Adipocyte (in vitro differentiated cells): ENCODE measurements at places on chromosomes 12 and 14.

DNA sequence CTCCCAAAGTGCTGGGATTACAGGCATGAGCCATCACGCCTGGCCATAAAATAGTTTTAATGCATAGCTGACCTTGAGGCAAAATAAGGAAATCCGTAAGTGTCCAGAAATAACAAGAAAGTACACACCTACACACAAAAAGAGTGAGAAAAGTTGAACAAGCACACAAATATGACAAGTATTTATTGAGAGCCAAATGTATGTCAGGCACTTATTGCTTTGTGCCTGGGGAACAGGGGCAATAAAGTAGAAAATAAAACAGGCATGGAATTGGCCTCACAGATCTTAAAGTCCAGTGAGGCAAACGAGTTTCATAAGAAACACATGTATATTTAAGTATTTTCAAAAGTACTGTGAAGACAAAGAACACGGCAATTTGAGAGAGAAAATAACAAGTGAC lies 103.7 kb downstream of the ERGIC2 start:
- peak; percentile 2 for DNase-seq

DNA sequence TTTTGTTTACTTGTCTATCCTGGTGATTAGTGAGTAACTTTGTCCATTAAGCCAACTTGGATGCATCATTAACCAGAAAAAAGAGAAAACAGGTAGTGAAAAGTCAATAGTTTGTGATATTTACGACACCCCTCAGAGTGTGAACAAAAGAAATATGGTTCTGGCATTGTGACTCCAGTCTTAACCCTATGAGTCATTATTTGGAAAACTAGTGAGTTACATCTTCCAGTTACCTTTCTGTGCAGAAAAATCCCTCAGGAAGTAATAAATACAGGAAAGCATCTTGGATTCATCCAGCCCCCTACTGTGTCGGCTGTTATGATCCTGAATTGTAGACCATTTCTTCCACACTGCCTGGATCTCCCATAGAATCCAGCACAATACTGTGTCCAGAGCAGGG lies 379.1 kb downstream of the GALC start:
- DNase-seq, result no peak

GRCh38 chr12:54432815-54433164 lies 13.7 kb upstream of the ITGA5 start:
- no peak for DNase-seq

GRCh38 chr14:35849122-35849521 lies 23.0 kb downstream of the BRMS1L start:
- no peak for DNase-seq

- no peak for DNase-seq
These were observed 2.4 kb downstream of the NR4A1 start for GRCh38 chr12:52053536-52054209.

GRCh38 chr14:100371773-100372172 lies 48.6 kb downstream of the SLC25A47 start:
- no peak for DNase-seq

- no peak for DNase-seq
These were observed 175.3 kb downstream of the PHLDA1 start for GRCh38 chr12:75856235-75856634.

DNA sequence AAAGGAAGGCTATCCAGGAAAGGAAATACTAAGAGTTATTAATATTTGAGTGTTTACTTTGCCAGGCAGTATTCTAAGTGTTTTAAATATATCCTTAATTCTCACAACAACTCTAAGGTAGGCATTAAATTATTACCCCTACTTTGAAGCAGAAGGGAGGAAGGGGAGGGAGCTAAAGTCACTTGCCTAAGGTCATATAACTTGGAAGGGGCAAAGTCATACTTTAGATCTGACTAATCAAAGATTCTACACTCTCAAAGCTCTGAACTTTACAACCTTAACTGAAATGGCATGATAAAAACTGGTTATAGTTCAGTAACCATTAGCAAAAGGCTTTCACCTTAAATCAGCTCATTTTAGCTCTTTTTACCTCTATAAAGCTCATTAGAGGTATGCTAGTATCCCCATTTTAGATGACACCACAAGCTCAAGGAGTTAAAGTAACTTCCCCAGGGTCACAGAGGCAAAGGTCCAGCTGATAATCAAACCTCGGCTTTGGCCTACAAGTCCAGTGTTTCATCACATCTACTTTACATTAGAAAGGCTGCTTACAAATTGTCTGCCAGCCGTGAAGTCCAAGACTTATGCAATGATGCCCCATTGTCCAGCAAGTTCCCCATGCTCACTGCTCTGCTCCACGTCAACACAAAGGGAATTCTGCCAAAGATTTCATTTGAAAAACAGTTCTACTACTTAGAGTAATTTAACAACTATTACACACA lies 223.9 kb downstream of the MED13L start:
- DNase-seq, result peak; percentile 70

GRCh38 chr14:26598081-26598671 lies 343 bp upstream of the NOVA1 start:
- DNase-seq, result peak; percentile 93

DNA sequence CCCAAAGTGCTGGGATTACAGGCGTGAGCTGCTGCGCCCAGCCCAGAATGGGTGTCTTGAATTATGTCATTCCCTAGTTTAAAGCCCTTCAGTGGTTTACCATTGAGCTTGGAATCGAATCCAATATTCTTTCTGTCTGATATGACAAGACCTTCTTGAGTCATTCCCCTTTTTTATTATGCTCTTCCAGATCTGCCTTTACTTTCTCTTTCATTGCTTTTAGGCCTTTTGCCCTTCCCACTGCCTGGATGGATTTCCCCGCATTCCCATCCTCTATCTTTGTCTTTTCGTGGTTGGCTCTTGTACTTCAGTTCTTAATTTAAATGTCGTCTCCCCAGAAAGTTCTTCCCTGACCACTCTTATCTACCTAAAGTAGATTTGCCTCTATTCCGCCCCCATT lies 1.6 kb downstream of the TRAFD1 start:
- no peak for DNase-seq

- peak; percentile 1 for DNase-seq
These were observed 34.2 kb upstream of the OTX2 start for GRCh38 chr14:56844406-56845002.

- no peak for DNase-seq
These were observed 127.3 kb downstream of the SCARB1 start for GRCh38 chr12:124736115-124737039.

DNA sequence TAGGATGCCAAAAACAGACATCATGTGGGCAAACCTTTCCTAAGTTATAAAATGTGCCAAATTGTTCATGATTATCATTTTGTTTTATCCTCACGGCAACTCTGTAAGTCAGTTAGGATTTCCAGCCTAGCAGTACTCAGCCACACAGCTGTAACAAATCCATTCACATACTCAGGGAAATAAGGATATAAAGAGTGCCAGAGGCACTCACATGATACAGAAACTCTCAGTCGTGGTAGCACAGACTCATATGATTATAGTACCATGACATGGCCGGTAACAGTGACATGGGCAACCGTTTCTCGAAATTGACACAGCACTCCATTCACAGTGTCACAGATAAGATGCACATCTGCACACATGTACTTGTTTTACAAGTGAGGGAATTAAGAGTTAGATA lies 344.2 kb downstream of the LRIG3 start:
- DNase-seq, result no peak

DNA sequence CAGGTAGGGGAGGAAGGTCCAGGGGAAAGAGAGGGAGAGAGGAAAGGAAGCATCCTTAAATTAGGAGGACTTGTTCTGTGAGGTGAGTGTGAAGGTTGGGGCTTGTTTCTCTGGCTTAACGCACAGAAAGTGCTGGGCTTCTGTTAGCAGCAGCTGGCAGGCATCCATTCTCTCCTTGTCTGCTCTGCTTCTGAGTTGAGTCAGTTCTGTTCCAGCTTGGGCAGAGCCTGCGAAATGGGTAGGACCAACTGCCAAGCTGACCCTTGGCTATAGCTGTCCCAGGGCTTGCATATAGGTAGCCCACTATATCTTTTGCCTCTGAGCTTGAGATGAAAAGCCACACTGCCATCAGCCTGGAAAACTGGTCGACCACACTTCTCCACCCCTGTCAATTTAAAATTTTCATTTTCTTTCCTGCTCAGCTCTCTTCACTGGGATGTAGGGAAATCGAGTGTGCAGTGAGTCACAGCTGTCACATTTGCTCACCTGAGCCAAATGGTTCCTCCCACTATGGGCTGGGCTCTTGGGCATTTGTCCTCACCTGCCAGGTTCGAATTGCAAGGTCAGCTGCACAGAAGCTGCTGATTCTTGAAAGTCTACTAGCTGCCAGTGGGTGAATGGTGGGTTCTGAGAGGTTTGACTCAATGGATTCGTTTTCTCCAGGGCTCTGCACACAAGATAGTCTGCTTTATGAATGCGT lies 256.4 kb upstream of the PWP1 start:
- no peak for DNase-seq

- no peak for DNase-seq
These were observed 532.2 kb upstream of the MIS18BP1 start for GRCh38 chr14:45785240-45785639.

DNA sequence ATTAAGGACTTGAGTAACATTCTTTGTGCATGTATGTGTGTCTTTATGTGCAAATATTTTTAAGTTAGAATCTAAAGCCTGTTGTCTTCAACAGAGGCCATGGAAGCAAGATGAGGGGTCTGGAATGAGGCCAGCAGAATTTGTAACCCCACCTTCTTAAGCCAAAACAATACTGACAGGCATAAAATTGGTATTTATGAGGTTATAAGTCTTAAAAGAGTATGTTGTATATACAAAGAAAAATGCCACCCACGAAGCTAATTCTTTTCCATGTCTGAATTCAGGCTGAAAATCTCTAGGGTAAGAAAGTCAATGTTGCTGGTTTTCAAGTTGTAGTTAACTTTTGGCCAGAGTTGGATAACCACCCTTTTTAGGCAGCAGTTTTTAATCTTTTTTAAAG lies 86.2 kb upstream of the TMTC1 start:
- DNase-seq, result no peak

GRCh38 chr12:102120886-102121285 lies 903 bp downstream of the PARPBP start:
- peak; percentile 20 for DNase-seq

GRCh38 chr14:26522967-26523366 lies 74.9 kb downstream of the NOVA1 start:
- peak; percentile 79 for DNase-seq

DNA sequence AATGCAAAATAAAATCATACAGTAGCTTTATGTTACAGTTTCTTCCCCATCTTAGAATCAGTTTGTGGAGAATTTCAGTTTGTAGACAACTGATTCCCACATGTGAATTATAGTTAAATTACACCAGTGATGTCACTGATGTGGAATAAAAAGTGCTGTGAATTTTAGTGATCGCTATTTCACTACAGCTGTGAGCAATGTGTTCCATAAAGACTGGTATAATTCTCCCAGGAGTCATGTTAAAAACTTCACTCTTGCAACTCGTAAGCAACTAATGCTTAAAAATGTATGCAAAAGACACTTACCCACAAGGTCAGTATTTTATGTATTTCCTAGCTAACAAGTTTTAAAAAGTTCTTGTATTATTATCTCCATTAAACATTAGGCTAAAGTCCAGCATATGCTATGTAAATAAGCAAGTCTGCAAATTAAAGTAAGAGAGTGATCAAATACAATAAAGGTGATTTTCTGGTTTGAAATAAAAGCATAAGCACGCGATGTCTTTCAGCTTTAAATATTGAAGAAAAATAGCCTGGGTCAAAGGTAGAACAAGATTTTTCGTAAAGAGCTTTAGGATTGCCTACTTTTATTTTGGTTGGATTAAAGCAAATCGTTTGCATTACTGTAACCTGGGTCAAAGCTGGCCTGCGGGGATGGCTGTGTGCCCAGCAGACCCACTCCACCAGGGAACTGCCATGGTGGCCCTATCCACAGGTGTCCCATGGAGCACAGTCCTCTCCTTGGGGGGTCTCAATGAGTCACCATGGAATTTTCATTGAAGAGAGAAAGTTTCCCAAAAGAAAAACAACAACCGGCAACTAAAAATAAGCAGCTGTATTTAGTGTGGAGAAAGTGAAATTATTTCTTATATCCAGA lies 12.7 kb upstream of the LRIG3 start:
- DNase-seq, result no peak

DNA sequence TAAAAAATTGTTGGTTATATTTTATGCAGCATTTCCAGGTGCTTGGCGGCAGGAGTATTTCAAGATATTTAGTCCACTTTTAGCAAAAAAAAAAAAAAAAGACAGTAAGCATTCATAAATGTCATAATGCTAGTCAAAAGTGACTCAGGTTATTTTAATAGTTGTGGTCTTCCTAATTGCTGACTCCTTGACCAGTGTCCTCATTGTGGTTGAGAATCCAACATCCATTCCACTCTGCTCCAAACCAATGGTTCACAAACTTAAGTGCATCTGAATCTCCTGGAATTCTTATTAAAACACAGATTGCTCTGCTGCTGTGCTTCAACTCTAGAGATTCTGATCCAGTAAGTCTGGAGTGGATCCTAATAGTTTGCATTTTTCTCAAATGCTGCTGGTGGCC lies 71.4 kb downstream of the AKAP6 start:
- DNase-seq, result no peak

DNA sequence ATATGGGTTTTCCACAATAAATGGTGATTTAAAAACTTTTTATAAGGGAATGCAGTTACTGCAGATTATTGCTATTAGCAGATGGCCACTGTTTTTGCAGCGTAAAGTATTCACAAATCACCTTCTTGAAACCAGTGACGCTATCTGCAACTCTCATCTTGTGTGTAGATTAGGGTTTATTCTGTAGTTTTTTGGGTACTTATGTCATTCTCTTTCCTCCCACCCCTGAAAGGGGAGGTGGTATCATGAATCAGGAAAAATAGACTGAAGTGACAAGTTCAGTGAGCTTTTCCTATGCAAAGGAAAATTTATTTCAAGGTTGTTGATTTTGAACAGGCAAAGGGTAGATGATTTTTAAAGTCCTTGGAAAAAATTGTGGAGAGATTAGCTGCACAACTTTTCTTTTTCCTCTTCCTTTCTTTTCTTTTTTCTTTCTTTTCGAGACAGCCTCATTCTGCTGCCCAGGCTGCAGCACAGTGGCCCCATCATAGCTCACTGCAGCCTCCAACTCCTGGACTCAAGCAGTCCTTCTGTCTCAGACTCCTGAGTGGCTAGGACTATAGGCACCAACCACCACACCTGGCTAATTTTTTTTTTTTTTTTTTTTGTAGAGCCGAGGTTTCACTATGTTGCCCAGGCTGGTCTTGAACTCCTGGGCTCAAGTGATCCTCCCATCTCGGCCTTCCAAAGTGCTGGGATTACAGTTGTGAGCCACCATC lies 1.6 kb downstream of the FRS2 start:
- DNase-seq, result no peak

DNA sequence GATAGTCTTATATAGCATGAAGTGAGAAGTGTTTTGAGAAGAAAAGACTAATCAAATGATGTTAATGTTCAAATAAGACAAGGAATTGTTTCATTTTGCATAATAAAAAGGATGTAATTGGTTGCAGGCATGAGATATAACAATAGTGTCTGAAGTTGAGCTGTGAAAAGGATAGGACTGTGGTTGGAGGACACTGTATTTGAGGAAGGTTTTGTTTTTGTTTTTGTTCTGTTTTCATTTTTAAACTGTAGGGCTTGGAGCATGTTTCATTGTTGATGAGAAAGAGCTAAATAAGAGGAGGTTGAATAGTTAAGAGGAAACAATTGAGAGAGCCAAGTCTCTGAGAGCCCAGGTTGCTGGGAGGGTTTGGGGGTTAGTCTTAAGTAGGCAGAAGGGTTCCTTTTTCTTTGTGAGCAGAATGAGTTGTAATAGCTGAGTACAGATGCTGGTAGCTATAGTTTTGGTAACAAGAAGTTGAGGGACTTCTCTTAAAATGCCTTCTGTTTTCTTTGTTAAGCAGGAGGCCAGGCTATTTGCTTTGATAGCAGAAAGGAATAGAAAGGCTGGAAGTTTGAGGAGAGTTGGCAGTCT lies 58.4 kb downstream of the CCDC91 start:
- no peak for DNase-seq

- no peak for DNase-seq
These were observed 227.8 kb downstream of the TMEM117 start for GRCh38 chr12:44063671-44064070.

- no peak for DNase-seq
These were observed 41.1 kb downstream of the BBS10 start for GRCh38 chr12:76307083-76307482.
